ENCODE measurements at places on chromosomes 4 and X.

GRCh38 chr4:132557660-132558059 is 591.4 kb upstream of the PCDH10 start:
- DNase-seq: no peak
- no peak overlapping the region for H3K27ac ChIP-seq
- no peaks in the 10 kb centered on the region for H3K4me1 ChIP-seq
- H3K4me3 ChIP-seq: no peak overlapping the region
- H3K36me3 ChIP-seq: no peaks in the 10 kb centered on the region
- H3K27me3 ChIP-seq: no peaks in the 10 kb centered on the region

GRCh38 chrX:40945361-40945713 is 139.9 kb upstream of the USP9X start:
- no peak overlapping the region for H3K4me3 ChIP-seq
- H3K27ac ChIP-seq: no peak overlapping the region
- no peaks in the 10 kb centered on the region for H3K27me3 ChIP-seq
- no peaks in the 10 kb centered on the region for H3K4me1 ChIP-seq

DNA sequence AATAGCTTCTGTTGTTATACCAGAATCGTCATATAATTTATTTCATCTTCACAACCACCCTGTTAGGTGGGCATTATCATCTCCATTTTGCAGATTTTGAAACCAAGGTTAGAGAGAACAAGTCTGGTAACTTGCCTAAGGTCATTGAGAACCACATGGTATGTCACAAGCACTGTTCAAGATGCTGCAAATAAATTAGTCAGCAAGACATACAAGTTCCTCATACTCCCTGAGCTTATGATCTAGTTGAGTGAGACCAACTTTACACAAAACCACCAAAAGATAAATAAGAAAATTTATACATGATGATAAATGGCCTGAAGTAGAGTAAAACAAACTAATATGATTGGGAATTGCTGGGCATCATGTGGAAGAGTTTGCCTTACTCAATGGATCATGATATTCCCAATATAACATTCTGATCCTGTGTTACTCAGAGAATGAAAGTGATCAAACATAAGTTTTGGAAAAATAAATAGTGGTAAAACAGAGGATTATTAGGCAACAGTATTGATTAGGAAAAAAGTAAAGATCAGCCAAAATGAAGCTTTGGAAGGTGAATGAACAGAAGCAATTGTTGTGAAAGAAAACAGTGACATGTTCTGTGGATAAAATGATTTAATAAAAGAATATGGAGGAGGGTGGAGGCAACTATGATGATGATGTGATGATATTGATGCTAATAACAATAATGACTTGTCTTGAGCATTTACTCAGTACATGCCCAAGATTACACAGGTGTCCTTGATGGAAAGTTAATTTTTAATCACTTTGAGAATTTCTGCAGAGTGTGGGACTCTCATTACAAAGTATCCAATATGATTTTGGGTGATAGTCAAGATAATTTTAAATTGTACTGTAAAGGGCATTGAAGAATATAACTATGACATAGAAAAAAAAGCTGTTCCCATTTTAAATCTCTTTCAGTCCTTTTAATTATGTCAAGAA is 34.1 kb upstream of the IL1RAPL1 start:
- H3K4me3 ChIP-seq: no peak overlapping the region
- H3K4me1 ChIP-seq: no peaks in the 10 kb centered on the region
- DNase-seq: no peak
- H3K27ac ChIP-seq: no peak overlapping the region
- no peaks in the 10 kb centered on the region for H3K36me3 ChIP-seq

DNA sequence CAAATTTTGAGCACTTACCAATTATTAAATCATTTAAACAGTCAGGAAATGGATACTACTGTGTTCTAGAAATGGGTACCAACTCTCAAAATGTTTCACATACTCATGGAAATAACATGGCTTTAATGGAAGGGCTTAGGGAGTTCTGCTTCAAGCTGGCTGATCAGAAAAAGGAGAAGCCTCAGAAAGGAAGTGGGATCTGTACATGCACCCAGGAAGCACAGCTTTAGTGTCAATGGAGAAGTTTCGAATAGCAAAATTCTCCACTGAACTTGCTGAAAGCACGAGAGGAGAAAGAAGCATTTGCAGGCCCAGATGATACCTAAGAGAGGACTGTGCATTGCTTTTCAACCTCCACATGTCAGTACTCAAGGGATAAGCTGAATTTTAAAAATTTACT is 11.1 kb upstream of the HS3ST1 start:
- no peak overlapping the region for H3K4me3 ChIP-seq
- no peaks in the 10 kb centered on the region for H3K27me3 ChIP-seq
- DNase-seq: no peak
- H3K36me3 ChIP-seq: peaks cover under 1% of the 10 kb centered on the region

DNA sequence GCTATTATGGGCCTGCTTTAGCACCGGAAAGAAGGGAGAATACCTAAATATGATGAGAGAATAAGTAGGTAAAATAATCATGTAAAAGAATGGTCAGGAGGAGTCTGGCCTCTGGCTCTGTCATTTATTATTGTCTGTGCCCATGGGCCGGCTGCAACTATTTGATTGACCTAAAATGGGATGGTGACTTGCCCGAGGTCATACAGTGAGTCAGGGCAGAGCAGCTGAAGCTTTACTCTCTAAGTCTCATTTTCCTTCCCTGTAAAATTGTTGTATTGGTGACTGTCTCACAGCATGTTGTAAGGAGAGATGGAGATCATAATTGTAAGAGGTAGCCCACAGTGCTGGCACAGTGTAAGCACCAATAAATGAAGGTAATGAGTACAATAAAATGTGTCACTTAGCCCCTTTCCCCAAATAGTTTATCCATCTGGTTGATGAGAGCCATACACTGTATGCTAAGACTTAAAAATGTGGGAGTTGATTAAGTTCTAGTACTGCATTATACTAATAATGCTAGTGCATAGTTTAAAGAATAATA is 39.6 kb downstream of the RUFY3 start:
- H3K27me3 ChIP-seq: no peaks in the 10 kb centered on the region
- H3K36me3 ChIP-seq: peaks cover 43% of the 10 kb centered on the region
- H3K4me3 ChIP-seq: no peak overlapping the region
- DNase-seq: no peak

Data from esophagus squamous epithelium (tissue), 5 donors.